IPS DF 19.7 (cell line): ENCODE measurements at places on chromosomes 13 and 19.

- DNase-seq = no peak
Measured at GRCh38 chr13:24097064-24097463, 63.5 kb upstream of the SPATA13 start.

- DNase-seq = peak; percentile 60
Measured at GRCh38 chr19:45079063-45079910, at the start of gene GEMIN7. TSS of gene GEMIN7 (plus strand) at chr19:45079260. CDS start at chr19:45090115, 10,855 bp downstream.

- DNase-seq = no peak
Measured at GRCh38 chr13:30730526-30730925, 4.8 kb upstream of the ALOX5AP start.

GRCh38 chr13:107518292-107518691, 697.0 kb downstream of the LIG4 start:
- DNase-seq = no peak

DNA sequence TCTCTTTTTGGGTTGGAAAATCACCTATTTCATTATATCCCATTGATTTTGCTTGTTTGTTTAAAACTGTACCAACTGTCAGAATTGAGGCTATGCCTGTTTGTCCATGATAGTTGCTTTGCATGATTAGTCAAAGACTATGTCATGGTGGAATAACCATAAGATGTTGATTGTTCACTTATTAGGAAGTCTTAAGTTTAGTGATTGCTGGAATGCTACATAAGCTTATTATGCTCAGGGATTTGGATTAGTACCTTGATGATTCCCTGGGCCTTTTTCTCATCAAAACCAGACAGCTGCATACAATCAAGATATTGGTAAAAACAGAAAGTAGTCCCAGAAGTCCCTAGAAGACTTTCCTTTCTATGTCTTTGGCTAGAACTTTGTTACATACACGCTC, 954.7 kb downstream of the PCDH9 start:
- DNase-seq = no peak

DNA sequence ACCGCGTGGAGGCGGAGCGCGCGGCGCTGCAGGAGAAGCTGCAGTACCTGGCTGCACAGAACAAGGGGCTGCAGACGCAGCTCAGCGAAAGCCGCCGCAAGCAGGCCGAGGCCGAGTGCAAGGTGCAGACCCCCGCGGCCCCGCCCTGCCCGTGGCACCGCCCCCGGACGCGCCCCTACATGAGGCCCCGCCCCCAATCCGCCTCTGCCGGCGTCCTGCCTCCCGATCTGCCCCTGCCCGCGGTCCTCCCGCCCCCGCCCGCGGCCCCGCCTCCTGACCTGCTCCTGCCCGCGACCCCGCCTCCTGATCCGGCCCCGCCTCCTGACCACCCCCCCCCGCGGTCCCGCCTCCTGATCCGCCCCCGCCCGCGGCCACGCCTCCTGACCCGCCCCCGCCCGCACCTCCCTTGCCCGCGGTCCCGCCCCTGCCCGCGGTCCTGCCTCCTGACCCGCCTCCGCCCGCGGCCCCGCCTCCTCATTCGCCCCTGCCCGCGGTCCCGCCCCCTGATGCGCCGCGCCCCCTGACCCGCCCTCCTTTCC, 11.7 kb downstream of the PRR36 start:
- no peak for DNase-seq

- DNase-seq = no peak
Measured at GRCh38 chr19:16252459-16253205, 54.9 kb downstream of the AP1M1 start.

GRCh38 chr13:111462944-111463343, 142.5 kb downstream of the TEX29 start:
- DNase-seq = no peak

DNA sequence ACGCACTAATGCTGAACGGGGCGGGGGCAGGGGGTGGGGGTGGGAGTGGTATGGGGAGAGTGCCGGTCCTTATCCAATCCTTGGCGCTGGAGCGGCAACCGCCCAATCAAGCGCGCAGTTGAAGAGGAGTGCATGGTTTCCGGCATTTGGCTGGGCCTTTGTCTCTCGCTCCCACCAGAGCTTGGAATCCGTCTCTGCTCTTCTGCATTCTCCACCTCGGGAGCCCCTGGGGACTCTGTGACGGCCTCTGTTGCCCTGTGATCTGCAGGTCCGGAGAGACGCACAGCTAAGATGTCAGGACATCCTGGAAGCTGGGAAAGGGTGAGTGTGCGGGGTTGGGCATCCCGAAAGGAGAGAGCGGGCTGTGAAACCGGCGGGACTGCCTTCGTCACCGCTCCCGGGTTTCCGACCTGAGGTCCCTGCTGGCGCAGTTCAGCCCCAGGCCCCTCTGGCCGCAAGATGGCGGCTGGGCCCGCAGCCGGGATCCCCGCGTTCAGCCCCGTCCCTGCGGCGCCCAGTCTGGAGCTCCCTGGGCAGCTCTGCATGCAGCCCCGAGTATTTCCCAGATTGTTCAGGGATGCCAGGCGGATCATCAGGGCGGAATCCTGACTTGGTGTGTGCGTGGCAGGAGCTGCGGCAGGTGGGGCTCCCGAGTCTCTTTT, 53.6 kb upstream of the ZNF254 start:
- DNase-seq = peak; percentile 85

DNA sequence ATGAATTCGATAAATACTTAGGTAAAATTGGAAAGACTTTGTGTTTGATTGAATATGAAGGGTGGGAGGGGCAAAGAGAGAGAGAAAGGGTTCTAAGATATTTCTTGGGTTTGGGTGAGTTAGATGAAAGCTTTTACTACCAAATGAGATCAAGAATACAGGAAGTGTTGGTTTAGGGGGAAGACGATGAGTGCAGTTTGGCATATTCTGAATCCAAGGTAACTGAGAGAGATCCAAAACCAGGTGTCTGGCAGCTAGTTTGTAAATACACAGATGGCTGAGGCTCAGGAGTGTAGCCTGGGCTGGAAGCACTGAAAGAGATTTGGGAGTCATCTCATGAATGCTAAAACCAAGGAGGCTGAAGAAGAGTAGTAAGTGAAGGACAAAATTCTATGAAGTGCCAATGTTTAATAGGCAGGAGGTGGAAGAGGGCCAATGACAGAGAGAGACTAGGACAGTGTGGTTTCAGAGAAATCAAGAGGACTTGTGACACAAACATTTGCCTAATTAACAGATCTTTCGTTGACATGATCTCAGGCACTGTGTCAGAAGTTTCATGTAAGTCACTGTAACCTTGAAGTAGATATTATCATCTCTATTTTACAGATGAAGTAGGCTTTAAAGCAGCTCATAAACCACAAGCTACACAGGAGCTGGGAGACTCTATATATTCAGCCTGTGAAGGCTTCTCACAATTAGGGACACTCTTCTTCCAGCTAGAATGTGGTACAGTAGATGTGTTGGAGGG, 70.2 kb upstream of the ZDHHC20 start:
- DNase-seq = no peak

DNA sequence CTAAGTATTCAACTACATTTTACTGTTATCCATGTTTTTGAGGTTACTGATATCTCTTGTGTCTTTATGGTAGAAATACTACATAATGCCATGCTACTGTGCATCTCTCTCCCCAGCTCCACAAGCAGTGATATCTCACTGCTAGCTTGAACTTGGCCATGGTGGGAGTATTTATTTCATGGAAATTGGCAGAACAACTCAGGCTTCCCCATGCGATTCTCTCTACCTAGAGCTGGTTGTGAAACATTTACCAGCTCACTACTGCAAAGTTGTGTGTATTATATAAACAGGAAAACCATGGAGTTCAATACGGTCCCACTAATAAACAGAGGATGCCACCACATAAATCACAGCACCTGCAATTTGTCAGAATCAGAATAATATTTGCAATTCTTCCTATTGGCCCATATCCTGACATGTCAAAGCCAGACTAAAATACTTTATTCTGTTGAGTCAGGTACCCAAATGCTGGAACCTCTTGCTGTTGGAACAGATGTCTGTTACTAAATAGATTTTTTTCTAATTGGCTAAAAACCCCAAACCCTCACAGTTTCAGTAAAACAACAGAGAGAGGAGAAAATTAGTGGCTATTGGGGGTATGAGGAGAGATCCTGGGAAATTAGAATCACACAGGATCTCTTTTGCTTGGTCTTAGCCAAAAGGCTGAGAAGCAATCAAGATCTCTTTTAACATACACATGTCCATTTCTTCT, 91.4 kb upstream of the SLC10A2 start:
- no peak for DNase-seq

- DNase-seq = no peak
Measured at GRCh38 chr19:17326595-17326966, 8.1 kb downstream of the ANO8 start.

- no peak for DNase-seq
Measured at GRCh38 chr13:91644806-91645205, 246.4 kb downstream of the GPC5 start.

GRCh38 chr13:73223372-73223781, 164.6 kb downstream of the KLF5 start:
- DNase-seq = no peak

GRCh38 chr19:39405958-39406655, 540 bp upstream of the ZFP36 start:
- no peak for DNase-seq

- DNase-seq = no peak
Measured at GRCh38 chr13:40970803-40971202, 48.3 kb downstream of the ELF1 start.

GRCh38 chr19:57978586-57979289, 4.4 kb upstream of the C19orf18 start:
- no peak for DNase-seq

DNA sequence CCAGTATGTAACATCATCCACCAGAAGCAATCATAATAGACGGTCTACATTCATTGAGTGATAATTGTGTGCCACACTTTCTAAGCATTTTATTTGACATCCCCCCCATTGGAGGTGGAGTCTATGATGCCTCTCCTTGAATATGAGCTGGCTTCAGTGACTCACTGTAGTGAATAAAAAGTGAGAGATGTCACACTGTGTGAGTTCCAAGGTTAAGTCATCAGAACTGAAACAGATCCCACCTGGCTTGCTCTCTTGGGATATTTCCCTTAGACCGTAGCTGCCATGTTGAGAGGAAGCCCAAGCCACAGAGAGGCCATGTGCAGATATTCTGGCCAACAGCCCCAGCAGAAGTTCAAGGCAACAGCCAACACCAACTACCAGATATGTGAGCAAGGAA, 12.6 kb downstream of the RTBDN start:
- DNase-seq = no peak

GRCh38 chr13:89514534-89515312, 1832.8 kb upstream of the MIR17HG start:
- DNase-seq = peak; percentile 45

DNA sequence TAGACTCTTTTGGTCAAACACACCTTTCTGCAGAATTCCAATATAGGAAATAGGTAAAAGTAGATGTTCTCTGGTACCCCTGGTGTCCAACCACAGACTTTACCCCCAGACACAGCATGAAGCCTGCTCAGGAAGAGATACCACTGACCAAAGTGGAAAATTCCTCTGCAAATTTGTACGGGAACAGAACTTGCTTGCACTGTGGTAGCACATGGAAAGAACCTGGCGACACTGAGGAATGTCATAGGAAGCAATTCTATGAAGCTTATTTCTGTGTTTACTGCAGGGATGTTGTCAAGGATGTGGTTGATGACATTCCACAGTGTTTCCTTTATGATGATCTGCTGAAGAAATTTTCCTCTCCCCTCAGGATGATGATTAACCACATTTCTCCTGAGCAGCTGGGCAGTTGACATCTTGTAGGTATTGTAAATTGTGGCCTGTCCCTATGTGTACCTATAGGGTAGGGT, 48.9 kb upstream of the TNFSF11 start:
- DNase-seq = no peak

GRCh38 chr13:113823771-113824170, 40.1 kb downstream of the GAS6 start:
- DNase-seq = no peak

- no peak for DNase-seq
Measured at GRCh38 chr13:76732367-76732766, 153.8 kb downstream of the KCTD12 start.

DNA sequence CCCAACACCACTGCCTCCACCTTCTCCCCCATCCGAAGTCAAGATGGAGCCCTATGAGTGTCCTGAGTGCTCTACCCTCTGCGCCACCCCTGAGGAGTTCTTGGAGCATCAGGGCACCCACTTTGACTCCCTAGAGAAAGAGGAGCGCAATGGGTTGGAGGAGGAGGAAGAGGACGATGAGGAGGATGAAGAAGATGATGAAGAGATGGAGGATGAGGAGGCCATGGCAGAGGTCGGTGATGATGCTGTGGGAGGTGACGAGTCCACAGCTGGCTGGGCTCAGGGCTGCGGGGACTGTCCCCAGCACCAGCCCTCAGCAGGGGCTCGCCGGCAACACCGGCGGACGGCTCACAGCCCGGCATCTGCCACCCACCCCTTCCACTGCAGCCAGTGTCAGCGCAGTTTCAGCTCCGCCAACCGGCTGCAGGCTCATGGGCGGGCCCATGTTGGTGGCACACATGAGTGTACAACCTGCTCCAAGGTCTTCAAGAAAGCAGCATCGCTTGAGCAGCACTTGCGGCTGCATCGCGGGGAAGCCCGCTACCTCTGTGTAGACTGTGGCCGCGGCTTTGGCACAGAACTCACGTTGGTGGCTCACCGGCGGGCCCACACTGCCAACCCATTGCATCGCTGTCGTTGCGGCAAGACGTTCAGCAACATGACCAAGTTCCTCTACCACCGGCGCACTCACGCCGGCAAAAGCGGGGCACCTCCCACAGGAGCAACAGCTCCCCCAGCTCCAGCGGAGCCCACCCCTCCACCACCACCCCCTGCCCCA, 5.0 kb downstream of the ZNF526 start:
- DNase-seq = no peak

- DNase-seq = no peak
Measured at GRCh38 chr19:2464389-2464788, 7.6 kb upstream of the LMNB2 start.

DNA sequence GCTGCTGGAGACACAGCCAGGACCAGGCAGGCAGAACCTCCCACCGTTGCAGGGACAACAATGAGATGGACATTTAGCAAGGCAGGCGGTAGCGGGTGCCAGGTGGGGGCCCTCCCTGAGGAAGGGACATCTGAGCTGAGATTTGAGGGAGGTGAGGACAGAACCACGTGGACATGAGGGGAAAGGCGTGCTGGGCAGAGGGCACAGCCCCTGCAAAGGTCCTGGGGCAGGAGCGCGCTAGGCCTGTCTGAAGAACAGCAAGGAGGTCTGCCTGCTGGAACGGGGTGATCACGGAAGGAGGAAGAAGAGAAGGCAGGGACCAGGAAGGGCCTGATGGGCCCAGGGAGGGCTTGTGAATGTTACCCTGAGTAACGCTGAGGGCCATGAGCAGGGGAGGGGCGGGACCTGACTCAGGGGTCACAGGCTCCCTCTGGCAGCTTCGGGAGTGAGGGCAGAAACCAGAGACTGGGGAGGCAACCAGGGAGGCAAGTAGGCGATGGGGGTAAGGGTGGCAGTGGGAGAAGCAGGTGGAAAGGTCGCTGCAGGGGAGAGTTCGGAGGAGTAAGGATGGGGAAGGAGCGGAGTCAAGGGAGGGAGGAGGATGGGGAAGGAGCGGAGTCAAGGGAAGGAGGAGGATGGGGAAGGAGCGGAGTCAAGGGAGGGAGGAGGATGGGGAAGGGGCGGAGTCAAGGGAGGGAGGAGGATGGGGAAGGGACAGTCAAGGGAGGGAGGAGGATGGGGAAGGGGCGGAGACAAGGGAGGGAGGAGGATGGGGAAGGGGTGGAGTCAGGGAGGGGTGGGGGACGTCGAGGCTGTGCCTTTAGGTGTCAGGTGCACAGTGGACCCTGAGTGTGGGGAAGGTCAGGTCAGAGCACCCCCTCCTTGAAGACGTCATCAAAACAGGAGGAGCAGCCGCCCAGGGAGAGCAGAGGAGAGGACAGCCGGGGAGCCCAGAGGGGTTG, 15.7 kb upstream of the B3GNT3 start:
- DNase-seq = peak; percentile 88
